NCI-H2081 (cell line): ENCODE measurements at places on chromosomes 1 and 21.

DNA sequence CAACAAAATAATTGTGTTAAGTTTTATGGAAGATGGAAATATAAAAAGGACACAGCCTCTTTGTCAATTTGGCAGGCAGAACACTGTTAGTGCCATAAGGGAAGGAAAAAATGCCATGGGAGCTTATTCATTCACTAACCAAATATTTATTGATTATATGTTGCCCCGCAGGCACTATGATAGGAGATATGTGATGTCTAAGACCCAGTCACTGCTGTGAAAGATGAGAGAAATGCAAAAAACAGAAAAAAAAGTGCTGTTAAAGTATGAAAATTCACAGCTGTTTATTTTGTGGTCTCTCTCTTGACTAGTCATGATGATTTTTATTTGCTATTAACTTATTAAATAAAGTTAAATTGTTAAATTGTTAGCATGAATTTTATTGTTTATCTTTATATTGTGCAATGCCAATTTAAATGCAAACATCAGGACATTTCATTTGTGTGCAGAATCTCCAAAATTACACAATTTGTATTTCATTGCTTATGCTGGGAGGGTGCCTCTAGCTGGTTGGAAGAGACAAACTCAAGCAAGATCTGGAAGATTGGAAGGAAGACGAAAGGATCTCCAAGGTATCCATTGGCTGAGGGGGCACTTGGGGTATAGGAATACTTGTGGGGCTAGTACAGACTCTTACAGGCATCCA is 17.8 kb upstream of the PTGFR start:
- no peak for DNase-seq

DNA sequence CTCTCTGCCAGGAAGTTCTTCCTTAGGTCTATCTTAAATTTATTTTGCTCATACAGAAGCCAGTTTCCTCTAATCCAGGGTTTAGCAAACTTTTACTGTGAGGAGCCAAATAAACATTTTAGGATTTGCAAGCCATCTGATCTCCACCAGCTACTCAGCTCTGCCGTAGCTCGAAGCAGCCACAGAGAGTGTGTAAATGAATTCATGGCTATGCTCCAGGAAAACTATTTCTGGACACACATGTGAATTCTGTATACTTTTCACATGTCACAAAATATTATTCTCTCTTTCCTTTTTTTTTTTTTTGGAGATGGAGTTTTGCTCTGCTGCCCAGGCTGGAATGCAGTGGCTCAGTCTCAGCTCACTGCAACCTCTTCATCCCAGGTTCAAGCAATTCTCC is 13.4 kb upstream of the AGTRAP start:
- DNase-seq = no peak

- DNase-seq = no peak
These were observed 59.1 kb downstream of the NME7 start for GRCh38 chr1:169308313-169309039.

GRCh38 chr1:95554408-95554807 is 320.4 kb downstream of the RWDD3 start:
- no peak for DNase-seq

- DNase-seq = no peak
These were observed 32.7 kb downstream of the ALG14 start for GRCh38 chr1:95040032-95040525.

- DNase-seq = no peak
These were observed 4.4 kb downstream of the TTC34 start for GRCh38 chr1:2796890-2797740.

DNA sequence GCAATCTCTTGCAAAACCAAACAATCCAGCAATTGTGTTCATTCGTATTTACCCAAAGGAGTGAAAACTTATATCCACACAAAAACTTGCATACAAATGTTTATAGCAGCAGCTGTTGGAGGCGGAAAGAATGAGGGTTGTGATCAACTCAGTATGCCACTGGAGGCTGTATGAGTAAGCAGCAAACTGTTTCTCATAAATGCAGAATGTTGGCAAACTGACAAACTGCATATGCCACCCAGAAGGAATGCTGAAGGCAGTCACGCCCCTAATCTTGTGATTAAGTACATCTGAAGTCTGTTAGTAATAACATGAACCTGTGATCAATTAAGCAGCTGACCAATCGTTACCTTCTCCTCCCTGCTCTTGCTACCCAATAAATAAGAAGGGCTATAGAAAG is 60.5 kb upstream of the CR2 start:
- no peak for DNase-seq
